NCI-H460 (cell line): ENCODE measurements at places on chromosomes 2 and 18.
A peak's percentile ranks its signal among the peaks of the same experiment; 100 is the strongest.

DNA sequence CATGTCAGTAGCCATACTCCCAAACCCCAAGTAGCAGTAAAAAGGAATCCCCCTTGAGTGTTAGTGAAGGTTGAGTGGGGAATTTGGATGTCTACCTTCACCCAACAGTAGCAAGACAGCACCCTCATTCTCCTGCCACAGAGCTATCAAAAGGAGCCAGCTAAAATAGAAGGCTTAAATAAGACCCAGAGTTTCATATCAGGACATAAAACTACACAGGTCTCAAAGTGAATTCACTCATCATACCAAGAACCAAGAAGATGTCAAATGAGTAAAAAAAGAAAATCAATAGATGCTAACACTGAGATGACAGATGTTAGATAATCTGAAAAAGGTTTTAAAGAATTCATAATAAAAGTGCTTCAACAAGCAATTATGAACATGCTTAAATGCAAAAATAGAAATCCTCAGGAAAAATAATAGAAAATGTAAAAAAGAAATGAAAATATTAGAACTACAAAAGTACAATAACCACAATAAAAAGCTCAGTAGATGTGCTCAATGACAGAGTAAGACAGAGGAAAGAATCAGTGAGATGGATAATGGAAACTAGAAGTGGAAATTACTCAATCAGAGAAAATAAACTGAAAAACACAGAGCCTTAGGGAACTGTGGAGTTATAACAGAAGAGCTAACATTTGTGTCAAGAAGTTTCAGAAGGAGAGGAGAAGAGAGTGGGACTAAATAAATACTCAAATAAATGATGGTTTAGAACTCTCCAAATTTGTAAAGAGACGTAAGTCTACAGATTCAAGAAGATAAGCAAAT lies 90.5 kb downstream of the EDAR start:
- no peak for DNase-seq

DNA sequence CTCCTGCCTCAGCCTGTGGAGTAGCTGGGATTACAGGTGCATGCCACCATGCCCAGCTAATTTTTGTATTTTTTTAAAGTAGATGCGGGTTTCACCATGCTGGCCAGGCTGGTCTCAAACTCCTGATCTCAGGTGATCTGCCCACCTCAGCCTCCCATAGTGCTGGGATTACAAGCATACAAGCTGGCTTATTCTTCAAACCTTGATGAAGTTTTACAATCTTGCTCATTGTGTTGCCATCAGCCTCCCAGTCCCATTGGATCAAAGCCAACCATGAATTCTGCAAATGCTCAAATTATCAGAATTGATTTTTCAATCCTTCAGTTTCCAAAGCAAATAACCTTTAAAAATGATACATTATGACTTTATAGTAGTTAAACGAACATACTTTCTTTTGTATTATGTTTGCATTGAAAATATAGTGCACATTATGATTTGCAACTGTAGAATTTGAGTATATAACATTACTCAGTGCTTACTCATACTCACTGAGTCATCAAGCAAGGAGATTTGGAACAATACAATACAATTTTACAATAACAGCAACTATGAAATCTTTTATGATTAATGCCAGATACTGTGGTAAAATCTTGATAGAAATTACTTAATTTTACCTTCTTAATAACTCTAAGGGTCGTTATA lies 1491.9 kb upstream of the CELF4 start:
- no peak for DNase-seq

- DNase-seq = no peak
These were observed 858.8 kb upstream of the GYPC start for GRCh38 chr2:125797192-125797591.

GRCh38 chr2:45121236-45121927 lies 112.1 kb upstream of the SIX2 start:
- no peak for DNase-seq

DNA sequence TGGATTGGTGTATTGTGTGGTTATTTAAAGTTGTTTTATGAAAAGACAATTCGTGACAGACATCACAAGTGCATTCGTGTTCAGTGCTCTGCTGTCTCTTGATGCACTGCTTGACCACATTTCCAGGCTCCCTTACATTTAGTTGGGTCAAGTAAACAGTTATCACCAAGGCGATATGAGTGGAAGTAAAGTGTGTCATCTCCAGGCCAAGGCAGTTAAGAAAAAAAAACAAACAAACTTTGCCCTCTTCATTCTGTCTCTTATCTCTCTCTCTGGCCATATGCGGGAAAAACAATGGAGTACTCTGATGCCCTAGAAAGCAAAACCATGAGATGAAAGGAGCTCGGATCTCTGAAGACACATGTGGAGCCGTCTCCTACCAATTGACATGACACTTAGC lies 131.1 kb downstream of the DSEL start:
- peak; percentile 14 for DNase-seq

DNA sequence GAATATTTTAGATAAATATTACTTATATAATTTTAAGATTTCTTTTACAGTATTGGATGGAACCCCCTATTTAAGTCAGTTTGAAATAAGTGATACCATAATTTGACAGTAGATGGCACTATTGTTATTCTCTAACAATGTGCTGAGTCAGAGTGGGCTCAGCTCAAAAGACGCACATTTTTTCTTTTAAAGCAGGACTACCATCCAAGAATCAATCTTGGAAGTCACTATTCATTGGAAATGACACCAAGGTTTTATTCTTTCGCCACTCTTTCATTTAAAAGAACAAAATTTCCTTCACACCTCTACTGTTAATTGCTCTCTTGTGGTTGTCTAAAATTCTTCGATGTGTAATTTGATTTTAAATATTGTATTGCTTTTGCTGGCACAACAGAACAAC lies 32.6 kb upstream of the SPAG16 start:
- DNase-seq = peak; percentile 76

DNA sequence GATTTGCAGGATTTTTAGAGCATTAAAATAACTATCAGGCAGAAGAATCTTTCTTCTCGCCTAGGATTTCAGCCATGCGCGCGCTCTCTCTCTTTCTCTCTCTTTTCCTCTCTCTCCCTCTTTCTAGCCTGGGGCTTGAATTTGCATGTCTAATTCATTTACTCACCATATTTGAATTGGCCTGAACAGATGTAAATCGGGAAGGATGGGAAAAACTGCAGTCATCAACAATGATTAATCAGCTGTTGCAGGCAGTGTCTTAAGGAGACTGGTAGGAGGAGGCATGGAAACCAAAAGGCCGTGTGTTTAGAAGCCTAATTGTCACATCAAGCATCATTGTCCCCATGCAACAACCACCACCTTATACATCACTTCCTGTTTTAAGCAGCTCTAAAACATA lies 137.0 kb downstream of the MEIS1 start:
- no peak for DNase-seq

DNA sequence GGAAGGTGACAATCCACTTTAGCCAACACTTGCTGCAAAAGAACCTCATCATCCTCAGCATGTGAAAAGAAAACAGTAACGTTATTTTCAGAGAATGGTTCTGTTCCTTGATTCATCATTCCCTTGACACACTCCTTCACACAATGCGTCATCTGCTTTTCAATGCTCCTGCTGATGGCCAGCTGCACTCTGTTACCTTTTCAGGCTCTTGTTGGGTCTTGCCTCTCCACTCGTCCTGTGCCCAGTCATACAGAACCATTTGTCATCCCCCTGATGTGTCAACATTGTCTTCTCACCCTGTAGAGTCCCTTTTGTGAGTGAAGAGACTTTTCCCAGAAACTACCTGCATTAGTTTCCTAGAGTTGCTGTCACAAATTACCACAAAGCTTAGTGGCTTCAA lies 12.2 kb upstream of the DTNA start:
- DNase-seq = no peak

GRCh38 chr18:44474591-44474990 lies 206.1 kb upstream of the SETBP1 start:
- DNase-seq = no peak

GRCh38 chr18:74957588-74958224 lies 251.2 kb downstream of the PTGR3 start:
- DNase-seq = no peak

- no peak for DNase-seq
These were observed 19.5 kb downstream of the ARHGAP15 start for GRCh38 chr2:143148757-143149156.

- no peak for DNase-seq
These were observed 87.8 kb downstream of the HDAC4 start for GRCh38 chr2:239312741-239313667.

GRCh38 chr2:163774862-163775261 lies 39.1 kb upstream of the FIGN start:
- DNase-seq = peak; percentile 7

DNA sequence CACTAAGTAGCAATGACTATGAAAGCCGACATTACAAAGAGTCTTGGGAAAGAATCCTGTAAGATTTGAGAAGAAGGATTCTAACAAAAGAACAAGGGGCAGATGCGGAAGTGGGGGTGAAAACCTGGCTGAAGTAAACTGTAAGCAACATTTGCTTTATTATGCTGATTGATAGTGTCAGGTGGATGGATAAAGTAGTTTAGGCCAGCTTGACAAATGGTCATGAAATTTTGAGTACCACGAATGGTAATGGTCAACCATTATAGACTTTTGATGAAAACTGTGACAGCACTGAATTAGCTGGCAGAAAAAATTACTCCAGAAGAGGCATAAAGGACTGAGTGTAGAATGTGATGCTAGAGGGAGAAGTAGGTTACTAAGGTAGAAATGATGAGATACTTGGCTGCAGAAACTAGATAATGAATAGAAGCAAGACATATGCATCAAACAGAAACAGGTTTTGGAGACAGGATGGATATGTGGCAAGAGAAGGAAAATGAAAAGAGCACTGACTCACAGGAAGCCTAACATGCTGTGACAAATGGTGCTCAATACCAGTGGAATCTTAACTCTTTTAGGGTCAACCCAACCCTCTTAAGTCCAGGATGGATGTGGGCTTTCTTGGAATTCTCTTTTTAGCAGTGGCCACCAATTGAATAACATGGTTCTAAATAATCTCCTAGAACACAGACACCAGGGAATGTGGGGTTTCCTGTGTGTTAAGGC lies 6.8 kb downstream of the THUMPD2 start:
- DNase-seq = no peak

- DNase-seq = no peak
These were observed 7.1 kb downstream of the CKAP2L start for GRCh38 chr2:112757265-112757664.

DNA sequence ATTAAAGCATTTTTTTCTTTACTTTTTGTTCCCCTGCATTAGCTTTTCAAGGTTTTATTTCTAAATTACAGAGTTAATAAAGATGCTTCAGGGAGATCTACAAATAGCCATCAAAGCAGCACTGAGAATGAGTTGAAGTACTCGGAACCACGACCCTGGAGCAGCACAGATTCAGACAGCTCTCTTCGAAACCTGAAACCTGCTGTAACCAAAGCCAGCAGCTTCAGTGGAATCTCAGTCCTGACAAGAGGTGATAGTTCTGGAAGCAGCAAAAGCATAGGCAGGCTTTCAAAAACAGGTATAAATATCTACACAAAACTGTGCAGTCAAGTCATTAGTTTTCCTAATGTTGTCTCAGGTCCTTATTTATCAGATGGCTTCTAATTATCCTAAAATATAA lies 102.8 kb upstream of the UBXN4 start:
- DNase-seq = no peak

- no peak for DNase-seq
These were observed 158.2 kb upstream of the CCDC150 start for GRCh38 chr2:196481324-196481697.

GRCh38 chr2:240981280-240981679 lies 17.1 kb upstream of the SNED1 start:
- DNase-seq = no peak

- no peak for DNase-seq
These were observed 77.5 kb downstream of the NCOA1 start for GRCh38 chr2:24568551-24568950.

GRCh38 chr2:144475044-144475443 lies 44.9 kb downstream of the ZEB2 start:
- DNase-seq = peak; percentile 33

DNA sequence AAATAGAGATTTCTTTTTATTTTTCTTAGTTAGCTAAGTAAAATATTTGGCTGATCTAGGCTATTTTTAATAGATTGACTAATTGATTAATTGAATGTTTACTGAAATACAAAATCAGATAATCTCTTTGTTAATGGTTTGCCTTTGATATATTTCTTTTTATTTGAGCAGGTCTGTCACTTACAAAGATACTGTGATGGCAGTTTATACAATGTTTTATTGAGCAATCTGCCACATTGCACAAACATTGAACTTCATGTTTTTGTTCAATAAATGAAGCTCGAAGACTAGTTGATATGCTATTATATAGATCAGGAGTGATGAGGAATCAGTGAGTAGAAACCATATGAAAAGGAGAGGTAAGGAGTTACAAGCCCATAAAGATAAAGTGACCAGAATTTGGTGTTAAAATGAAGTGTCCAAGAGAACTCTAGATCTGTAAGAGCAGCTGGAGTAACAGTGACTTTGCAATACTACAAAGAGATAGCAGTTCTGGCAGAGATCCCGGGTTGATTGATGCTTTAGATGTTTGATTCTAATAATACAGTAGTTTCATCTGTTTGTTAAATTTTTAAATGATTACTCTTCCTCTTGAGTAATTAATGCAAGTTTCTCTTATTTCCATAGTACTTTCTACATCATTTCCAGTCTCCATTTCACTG lies 574.2 kb downstream of the CCDC85A start:
- DNase-seq = no peak

- peak; percentile 14 for DNase-seq
These were observed 108.4 kb downstream of the IRS1 start for GRCh38 chr2:226691255-226691654.

DNA sequence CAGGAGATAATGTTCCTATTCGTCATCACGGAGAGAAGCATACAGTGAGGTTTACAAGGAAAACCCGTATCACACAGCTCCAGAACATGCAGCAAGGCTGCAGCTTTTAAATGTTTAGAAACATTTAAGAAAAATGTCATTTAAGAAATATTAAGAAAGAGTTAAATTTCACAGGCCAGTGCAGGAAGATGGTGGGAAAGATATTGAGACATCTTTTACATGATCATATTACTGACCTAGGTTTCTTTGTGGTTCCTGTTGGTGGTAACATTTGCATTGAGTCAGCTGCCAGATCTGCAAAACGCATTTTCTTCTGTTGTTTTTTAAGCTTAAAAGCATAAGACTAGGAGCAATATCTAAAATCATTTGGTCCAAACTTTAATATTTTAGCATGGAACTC lies 44.9 kb downstream of the CPO start:
- DNase-seq = no peak

DNA sequence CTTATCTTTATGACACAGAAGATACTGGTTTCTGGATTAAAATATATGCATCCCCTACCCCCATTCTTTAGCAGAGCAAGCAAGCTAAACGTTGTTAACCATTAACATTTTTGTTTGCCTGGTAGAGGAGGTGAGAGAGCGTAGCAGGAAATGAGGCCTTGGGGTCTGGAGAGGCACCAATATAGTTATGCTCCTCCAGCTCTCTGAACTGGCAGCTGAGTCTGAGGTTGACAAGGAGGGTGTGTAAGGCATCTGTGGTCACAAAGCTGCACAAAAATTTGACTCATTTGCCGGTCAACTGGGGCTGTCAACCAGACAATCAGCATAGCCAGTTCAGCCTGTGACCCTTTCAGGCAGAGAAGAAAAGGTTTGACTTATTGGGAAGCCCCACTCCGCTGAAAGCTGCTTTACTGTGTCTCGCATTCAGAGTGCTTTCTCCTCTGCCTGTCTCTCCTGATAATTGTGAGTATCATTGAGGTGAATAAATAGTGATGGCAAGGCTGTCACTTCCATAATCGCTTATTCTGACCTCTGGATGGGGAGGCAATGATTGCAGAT lies 647.5 kb upstream of the SETBP1 start:
- DNase-seq = no peak
